ENCODE measurements at places on chromosomes 6 and 20.

DNA sequence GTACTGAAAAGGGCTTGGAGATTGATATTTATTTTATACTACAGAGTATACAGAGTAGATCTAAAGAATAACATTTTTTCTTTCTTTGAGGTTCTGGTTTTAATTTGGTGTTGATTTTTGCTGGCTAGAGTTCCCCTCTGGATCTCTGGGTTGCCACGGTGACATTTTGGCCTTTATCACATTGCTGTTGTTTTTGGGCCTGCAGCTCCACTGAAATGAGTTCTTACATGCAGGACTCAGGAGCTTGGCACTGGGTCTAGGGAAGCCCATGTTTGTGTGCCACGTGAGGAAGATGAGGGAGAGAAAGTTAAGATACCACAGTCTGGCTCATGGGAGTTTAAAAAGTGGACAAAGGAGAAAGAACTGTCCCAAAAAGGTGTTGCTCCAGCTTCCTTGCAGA, 7.4 kb upstream of the TFAP2C start:
- DNase-seq, result no peak

DNA sequence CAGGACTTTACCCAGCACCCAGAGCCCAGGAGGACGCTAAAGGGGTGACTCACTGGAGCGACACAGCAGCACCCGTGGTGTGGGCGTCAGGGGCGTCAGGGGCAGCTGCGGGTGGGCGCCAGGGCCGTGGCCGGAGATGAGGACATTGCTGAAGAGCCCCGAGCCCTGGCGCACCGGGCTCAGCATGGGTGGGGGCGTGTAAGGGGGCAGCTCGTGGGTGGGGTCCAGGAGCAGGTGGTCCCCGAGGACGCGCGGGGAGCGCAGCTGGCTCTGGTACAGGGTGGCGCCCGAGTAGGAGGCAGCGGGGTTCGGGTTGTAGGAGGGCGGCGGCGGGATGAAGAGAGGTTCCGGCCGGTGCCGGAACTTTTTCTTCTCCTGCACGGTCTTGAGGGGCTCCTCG, 41.6 kb upstream of the MRPS10 start:
- no peak for DNase-seq

- no peak for DNase-seq
Measured at GRCh38 chr20:53658973-53659372, 65.3 kb upstream of the ZNF217 start.

GRCh38 chr6:33065312-33065711, 8.1 kb downstream of the HLA-DPA1 start:
- DNase-seq, result no peak

- DNase-seq, result no peak
Measured at GRCh38 chr6:169912266-169913095, 161.1 kb downstream of the ERMARD start.

- DNase-seq, result no peak
Measured at GRCh38 chr6:69729870-69730449, 66.8 kb downstream of the LMBRD1 start.

DNA sequence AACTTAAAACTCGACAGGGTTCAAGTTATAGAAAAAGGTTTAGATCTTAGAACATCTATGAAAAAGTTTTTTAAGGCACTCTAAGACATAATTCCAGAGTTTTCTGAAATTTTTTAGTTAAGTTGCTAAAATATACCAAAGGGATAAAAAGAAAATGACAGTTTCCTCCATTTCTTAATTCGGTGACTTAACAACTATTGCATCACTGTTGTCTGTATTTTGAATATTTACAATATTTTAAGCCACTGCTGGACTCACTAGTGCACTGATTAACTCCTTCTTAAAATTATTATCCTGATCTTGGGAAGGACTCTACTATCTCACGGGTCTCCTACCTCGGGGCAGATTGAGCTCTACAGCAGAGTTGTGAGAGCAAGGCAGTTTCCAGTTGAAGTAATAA, 91.0 kb downstream of the ADGB start:
- no peak for DNase-seq

- DNase-seq, result no peak
Measured at GRCh38 chr6:15790116-15790515, 127.3 kb upstream of the DTNBP1 start.

- DNase-seq, result no peak
Measured at GRCh38 chr6:87501809-87502572, 29.2 kb downstream of the SLC35A1 start.

- no peak for DNase-seq
Measured at GRCh38 chr6:6643398-6643797, 54.9 kb downstream of the LY86 start.

GRCh38 chr20:32522776-32523612, 62.1 kb downstream of the NOL4L start:
- no peak for DNase-seq
